ENCODE measurements at places on chromosomes 2 and 18. TPM values are rescaled to one million over a fixed set of nuclear protein-coding genes. Genes with fewer than 3 reads are reported as not detected.

INPP1 gene
- polyA plus RNA-seq: 48.5 TPM

XIRP2 gene
- polyA plus RNA-seq: not detected

CLEC4F gene
- not detected for polyA plus RNA-seq

ALKAL2 gene
- not detected for polyA plus RNA-seq

RSAD2 gene
- polyA plus RNA-seq: not detected

ACADL gene
- 0.36 TPM for polyA plus RNA-seq

IER3IP1 gene
- 78.4 TPM for polyA plus RNA-seq

HADHB gene
- polyA plus RNA-seq: 74.3 TPM

ZSWIM2 gene
- not detected for polyA plus RNA-seq
